Ureter (tissue), 1 donor: ENCODE measurements at places on chromosomes 4 and X.

DNA sequence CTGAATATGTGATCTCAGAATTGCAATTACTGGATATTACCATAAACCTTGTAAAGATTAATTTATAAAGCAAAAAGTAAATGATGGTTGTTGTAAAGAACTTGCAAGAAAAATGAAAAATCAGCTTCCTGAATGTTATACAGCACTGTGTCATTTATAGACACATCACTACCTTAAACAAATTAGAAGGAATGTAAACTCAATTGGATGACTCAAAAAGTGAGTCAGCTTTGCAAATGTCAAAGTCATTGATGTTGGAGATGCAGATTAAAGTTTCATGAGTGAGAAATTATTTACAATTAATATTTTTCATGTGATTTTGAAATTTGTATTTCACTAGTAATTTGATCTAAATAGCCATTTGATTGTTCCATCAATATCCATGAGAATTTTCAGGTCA, 193.2 kb downstream of the RAPGEF2 start:
- DNase-seq, result no peak

- no peak for DNase-seq
Observed at GRCh38 chrX:15929194-15929593, 74.6 kb upstream of the AP1S2 start.

DNA sequence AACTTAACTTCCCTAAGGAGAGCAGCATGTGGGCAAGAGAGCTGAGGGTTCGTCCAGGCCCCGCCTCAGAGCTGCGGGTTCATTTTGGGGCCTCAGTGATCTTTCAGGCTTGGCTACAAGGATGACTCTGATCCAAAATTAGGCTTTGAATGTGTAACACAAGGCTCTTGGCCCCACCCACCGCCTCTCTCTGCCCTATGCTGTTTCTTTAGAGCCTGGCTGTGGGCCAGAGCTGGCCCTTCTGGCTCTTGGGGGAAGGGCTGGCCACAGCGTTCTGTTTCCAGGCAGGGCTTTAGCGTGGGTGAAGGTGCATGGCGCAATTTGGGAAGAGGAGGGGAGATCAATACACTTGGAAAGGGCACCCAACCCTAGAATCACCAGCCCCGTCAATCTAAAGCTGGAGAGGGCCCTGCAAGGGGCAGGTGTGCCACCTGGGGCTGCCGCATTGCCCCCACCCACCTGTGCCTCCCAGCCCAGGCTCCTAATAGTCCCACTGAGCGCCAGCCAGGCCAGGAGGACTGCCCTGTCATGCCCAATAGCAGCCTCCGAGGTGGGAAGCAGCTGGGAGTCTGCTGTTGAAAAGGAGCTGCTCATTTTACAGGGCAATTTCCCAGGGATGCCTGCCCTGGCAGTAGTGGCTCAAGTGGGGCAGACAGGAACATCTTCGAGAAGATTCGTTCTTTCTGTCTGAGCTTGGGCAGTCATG, 84.5 kb upstream of the MAML3 start:
- peak; percentile 89 for DNase-seq

- DNase-seq, result no peak
Observed at GRCh38 chr4:34181891-34182290, 2062.4 kb downstream of the ARAP2 start.

DNA sequence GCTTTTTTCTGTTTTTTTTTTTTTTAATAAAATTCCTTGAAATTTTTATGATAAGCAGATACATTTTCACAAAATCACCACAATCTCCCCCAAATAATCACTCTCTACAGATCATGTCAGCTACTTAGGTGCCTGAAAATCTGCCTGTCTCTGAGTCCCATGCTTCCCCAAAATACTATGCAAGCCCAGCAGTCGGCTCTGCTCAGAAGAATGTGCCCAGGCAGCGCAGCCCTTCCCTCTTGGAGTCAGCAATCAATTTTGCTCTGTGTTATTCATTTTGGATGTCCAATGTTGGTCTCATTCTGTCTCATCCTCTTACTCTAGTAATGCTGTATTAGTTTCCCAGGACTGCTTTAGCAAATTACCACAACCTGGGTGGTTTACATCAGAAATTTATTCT, 24.9 kb upstream of the C1QTNF7 start:
- no peak for DNase-seq

GRCh38 chr4:146639506-146639932, 826 bp downstream of the POU4F2 start:
- DNase-seq, result no peak

DNA sequence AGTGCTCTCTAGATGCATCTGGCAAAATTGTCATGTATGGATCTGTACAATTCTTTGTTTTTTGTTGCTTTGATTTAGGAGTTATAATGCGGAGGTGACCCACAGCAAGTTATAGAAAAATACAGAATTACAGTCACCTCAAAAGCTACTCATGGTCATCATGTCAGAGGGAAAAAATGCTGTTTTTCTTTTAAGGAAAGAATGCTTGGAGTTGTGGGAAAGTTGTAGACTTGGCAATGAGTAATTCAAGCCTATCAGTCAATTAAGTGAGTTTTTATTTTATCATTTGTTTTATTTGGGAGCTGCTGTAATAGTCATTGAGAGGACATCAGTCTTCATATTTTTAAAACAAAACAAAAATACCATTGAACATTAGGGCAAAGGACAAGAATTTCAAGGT, 16.4 kb downstream of the FHL1 start:
- no peak for DNase-seq

DNA sequence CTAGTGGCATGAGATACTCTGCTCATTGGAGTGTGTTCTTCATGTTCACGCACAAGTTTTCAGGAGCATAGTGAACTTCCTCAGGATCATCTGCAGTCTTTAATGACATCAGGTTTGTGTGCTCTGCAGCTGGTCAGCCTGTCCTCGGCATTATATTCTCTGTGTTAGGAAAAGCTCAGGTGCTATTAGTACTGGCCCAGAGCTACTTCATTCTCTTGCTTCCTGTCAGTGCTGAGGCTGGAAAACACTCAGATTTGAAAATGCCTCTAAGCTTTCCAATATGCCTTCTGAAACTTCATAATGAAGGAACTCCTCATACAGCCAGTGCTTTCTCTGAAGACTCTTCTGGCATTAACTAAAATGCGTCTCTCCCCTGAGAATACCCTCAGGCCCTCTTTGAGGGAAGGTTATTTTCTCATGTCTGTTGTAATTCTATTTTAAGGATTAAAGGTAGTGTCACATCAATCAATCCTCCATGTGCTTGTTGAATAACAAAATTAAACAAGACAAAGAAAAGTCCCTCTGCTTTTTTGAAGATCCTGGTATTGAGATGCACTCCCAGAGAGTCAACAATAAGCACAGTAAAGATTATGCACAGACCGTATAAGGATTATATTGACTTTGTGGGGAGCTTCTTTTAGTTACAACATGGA, 666.4 kb downstream of the ADGRL3 start:
- DNase-seq, result no peak
